Activated T-cell treated with anti-CD3 and anti-CD28 coated beads for 48 hours (primary cell): ENCODE measurements at places on chromosomes 4 and X.
A peak's percentile ranks its signal among the peaks of the same experiment; 100 is the strongest.

GRCh38 chr4:25827373-25827772 lies 35.4 kb downstream of the SEL1L3 start:
- DNase-seq: no peak

GRCh38 chr4:157014621-157015591 lies 43.3 kb upstream of the PDGFC start:
- DNase-seq: no peak

- DNase-seq: no peak
Observed at GRCh38 chr4:14771504-14772175, 230.6 kb upstream of the CPEB2 start.

DNA sequence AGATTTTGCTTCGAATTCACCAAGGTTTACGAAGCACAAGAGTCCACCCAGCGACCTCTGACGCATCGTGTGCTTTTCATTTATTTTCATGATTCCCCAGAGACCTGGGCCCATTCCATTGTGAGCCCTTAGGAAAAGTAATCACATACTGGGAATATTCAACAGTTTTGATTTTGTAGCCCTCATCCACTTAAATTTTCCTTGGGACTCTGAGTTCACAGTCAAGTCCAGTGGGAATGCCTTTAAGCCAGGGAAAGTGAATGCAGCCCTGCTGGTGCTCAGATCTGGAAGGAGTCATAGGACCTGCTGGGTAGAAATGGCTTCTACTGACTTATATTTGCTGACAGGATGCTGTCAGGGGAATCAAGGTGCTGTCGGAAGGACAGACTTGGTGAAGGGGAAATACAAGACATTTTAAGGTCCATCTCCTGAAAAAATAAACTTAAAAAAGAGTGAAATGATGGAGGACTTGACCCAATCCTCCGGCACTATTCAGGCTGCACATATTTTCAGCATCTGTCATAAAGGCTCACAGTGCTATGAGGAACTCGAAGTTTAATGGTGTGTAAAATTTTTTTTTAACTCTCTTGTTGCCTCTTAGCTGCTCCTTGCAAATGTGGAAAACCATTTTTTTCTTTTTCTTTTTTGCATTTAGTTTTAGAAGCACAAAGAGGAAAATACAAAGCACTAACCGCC lies 204.9 kb downstream of the MID1 start:
- no peak for DNase-seq

DNA sequence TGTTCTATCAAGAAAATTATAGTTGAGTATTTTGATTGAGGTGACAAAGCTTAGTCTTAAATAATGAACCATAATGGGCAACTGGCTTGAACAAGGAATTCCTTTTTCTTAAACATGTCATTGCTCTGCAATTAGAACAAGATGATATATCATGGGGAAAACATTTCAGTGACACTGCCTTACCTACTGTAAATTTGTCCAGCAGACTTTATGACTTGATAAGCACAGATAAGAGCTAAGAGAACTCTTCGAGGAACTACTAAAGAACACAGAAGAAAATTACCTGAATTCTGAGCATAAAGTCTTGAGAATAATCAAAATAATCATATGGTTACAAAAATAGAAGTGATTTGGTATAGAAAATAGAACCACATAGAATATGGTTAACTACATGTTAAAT lies 257.8 kb downstream of the PDHA2 start:
- DNase-seq: no peak

- DNase-seq: no peak
Observed at GRCh38 chr4:78372355-78372988, 179.1 kb upstream of the ANXA3 start.

DNA sequence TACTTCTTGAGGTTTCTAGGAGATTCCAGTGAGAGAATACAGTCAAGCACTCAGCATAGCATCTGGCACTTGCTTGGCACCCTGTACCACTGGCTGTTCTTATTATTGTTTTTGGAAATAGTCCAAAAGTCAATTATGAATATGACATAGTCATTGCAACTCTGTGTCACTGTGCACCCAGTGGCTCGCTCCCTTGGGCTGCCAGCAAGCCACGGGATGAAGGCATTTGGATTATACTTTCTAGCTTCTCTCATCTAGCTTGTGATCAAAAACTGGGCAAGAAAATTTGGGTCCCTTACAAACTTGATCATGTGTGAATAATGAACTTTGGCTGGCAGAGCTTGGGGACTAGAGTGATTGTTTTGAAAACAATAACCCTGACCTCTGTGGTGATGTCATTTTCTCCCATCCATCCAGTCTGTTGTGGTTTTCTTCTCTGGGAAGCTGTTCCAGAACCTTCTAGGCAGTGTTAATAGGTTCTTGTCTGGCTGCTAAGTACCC lies 32.7 kb upstream of the LIMCH1 start:
- DNase-seq: no peak

GRCh38 chr4:99438405-99438780 lies 3.3 kb upstream of the ADH7 start:
- DNase-seq: no peak

GRCh38 chr4:17580969-17581368 lies 4.0 kb downstream of the LAP3 start:
- no peak for DNase-seq

DNA sequence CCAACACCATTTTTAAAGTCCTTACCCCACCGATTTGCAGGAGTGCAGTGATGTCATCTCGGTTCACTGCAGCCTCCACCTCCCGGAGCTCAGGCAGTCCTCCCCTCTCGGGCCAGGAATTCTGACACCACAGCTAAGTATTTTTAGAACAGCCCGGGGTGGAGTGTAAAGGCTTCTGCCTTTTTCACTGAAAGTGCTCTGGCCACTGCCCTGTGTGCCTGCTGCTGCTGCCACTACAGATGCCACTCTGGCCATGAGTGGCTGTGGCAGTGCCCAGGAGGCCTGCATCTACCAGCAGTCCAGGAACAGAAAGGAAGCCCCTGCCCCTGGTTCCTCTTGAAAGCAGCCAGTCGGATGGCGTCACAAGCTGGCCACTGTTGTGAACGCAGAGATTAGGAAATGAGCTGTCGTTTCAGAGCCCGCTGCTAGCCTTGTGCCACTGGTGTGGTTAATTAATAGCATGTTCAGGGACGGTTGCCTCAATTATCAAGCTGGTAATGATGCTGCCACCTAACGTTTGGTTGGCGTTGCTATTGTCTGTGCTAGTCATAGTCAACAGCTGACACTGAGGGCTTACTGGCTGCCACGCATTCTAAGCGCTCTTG lies 23.6 kb upstream of the TBC1D14 start:
- no peak for DNase-seq

DNA sequence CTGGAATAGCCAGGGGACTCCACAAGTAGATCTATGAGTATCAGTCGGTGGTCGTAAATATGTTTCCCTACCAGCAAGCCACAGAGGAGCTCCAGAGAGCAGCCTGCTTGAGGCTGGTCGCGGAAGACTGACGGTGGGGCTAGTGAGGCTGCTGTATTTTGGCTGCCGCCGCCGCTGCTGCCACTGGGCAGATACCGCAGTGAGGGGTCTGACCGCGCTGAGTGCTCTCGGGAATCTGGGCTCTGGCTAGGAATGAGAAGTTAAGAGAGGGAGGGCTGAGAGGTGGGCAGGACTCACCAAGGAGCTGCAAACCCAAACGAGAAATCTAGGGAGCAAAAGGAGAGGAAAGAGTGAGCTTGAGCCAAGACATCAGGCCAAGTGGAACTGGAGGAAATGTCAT lies at the start of gene EXOC1L:
Gene EXOC1L (plus strand): TSS at position 157 of the 400 bp plus-strand sequence. CDS start 237 bp downstream, at position 394.
- DNase-seq: no peak

GRCh38 chr4:22500831-22501714 lies 14.8 kb downstream of the ADGRA3 start:
- peak; percentile 21 for DNase-seq

GRCh38 chrX:116435597-116435996 lies 809 bp upstream of the SLC6A14 start:
- DNase-seq: no peak

DNA sequence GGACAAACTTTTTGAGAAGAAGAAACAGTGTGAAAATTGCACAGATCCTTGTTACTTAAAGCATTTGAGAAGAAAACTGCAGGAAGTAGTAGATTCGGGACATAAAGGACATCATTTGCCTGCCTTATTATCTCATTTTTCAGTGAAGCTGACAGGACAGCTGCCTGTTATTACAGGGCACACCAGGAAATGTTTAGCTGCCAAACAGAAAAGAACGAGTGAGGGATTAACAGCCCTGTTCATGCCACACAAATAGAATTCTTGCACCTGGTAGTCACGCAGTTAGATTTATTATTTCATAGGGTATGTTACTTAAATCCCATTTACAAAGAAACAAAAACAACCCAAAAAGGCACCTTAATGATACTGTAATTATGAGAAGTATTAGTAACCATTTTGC lies 100.6 kb downstream of the CHIC2 start:
- DNase-seq: no peak

DNA sequence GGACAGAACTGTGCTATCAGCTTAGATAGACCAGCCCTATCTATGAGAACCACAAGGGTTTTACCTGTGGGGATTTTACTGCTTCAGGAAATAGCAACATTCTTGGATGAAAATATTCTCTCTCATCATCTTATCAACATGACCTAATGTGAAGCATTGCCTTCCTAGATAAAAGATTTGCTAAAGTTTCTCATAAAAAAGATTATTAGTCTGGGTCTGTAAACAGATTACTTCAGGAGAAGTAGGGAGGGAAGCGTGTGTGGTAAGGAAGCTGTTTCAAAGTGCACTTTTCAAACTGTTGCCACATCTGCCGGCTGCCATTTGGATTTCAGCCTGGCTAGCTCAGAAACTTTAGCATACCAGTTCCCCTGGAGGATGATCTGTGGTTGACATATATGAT lies at the start of gene NOX1:
Gene NOX1 (minus strand): TSS at position 35 of the 400 bp plus-strand sequence. CDS start 220 bp downstream, outside the sequence.
- no peak for DNase-seq

DNA sequence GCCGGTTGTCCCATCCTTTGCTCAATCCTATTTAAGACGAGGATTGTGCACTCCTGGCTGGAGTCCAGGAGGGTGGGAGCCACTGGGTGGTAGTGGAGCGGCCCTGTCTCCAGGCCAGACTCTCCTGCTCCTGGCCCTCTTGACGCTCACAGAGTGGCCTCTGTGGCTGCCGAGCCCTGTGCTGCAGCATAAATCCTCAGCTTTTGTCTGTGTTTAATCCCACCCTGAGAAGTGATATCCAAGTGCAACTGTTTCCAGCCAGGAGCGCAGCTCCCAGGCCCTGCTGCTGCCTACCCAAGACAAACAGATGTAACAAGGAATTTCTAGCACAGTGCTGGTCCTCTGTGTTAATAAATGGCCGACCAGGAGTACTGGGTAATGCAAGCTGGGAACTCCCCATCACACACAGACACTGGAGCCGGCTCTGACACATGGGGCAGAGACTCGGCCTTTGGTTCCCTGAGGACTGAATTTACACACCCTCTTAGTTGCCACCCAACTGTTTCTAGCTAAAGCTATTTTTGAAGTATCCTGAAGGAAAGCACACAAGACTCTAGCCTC lies 85.3 kb downstream of the GATB start:
- no peak for DNase-seq

- DNase-seq: no peak
Observed at GRCh38 chr4:57254754-57255153, 144.6 kb upstream of the IGFBP7 start.

DNA sequence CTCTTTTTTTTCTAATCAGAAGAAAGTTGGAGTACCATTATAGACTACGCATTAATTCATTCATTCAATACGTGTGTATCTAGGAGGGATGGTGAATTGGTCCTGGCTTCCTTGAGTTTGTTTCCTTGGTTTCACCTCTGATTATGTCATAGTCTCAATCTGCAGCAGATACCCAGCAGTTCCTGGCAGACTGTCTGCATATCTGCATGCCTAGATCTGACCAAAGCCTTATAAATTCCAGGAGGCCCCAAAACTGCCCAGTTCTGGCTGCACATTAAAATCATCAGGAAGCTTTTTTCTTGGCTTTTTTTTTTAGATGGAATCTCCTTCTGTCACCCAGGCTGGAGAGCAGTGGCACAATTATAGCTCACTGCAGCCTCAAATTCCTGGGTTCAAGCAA lies 27.2 kb upstream of the SLC34A2 start:
- no peak for DNase-seq

GRCh38 chr4:137430171-137430570 lies 102.1 kb downstream of the PCDH18 start:
- no peak for DNase-seq

DNA sequence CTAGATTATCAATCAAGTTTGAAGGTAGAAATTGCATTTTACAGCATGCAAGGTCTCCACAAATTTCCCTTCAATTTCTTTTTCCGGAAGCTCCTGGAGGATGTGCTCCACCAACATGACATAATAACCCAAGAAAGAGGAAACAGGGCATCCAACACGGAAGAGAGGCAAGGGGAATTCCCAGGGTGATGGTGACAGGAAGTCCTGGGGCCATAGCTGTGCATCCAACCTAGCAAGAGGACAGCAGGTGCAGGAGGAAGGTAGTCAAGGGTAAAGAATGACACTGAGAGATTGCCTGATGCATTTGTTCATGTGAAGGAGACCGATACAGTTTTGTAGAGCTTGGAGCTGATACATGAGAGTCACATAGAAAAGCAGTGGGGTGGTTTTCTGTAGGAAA lies 115.7 kb upstream of the LSM6 start:
- no peak for DNase-seq

GRCh38 chr4:7160951-7161440 lies 31.3 kb upstream of the SORCS2 start:
- no peak for DNase-seq

DNA sequence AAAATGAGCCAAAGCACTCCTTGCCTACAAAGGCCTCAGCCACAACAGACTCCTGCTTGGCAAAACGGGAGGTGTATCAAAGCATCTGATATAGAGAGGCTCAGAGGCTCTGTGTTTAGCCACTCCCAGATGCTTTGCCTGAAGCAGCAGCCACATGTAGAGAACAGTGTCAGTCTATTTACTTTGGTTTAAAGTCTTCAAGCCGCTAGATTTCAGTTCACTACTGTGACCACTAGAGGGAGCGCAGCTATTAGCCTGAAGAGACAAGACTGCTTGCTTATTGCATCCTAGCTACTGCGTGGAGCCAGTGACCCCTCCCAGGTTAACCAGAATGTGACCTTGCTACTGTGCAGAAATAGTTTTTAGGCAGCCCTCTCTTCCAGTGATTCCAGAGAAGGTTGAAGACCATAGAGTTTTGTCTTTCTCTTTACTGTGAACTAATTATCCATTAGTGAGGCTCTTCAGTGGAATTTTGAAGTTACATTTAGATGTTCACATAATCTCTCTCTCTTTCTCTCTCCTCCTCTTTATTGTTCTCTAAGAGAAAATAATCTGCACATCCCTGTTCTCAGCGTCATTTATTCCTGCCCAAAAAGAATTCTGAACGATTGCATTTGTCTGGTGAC lies 39.3 kb downstream of the BMP3 start:
- peak; percentile 25 for DNase-seq

DNA sequence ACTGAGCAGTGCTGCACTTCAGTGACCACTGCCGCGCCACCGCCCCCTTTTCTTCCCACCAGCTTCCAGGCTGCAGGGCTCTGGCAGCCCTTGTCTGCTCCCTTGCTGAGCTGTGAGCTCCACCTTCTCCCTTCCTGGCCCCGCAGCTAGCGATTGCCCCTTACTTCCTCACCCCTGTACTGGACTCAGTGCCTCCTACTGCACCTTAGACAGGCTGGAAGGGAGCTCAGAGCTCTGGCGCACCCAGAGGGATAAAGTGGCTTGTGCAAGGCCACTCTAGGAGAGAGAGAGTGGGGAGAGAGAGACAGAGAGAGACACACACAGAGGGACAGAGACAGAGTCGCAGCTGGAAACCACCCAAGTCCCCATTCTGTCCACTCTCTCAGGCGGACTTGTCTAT lies 6.0 kb downstream of the RASL11B start:
- no peak for DNase-seq
